ENCODE measurements at places on chromosomes 7 and 10.

DNA sequence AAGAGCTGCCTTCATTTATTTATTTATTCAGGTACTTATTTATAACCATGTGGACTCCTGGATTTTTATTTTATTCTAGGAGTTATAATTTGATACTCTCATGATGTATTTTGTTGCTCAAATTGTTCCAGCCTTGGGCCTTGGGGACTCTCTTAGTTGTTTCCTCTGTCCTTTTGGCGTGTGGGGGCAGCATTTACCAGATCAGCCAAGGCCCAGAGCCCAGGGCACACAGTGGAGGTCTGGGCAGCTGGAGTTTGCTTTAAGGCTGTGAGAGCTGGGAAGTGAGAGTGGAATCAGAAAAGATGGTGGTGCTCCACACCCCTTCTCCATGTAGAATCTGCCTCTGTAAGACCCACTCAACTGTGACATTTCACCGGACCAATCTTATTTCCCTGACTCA is 398.9 kb downstream of the RPS24 start:
- DNase-seq = no peak

DNA sequence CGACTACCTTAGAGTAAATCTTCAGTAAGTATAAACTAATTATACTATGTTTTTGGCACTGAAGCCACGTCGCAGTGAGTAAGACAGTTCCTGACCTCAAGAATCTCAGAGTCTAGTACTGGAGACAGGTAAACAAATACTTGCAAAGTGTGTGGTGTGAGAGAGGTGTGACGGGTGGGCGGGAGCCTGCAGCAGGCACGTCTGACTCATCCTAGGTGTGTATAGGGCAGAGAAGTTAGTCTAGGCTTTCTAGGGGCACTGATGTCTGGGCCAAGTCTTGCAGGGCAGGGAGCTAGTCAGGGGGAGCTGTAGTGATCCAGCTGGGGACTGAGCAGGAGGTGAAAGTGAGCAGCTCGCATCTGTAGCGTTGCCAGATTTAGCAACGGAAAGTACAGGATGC is 35.9 kb upstream of the SFTPD start:
- DNase-seq = no peak

- no peak for DNase-seq
These were observed 172.1 kb downstream of the CYP26A1 start for GRCh38 chr10:93245779-93246178.

GRCh38 chr10:30185916-30186315 is 126.5 kb upstream of the JCAD start:
- DNase-seq = no peak

GRCh38 chr7:2613931-2614600 is 17.7 kb upstream of the TTYH3 start:
- DNase-seq = no peak

DNA sequence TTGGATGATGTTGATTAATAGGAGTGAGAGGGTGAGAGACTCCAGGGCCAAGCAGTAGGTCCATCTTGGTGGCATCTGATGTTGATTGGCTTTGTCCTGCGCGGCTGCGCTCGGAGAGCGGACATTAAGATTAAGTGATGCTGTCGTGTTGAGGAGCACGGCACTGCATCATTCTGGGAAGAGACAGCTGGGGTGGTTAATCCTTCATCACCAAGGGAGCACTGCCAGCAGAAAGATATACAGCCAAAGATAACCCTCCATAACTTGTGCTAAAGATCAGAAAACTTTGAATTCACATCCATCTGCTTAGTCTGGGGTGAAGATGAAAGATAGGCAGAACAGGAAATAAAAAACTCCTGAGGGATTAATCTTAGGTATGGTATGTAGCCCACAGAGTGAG is 208.3 kb downstream of the LRMDA start:
- DNase-seq = no peak

DNA sequence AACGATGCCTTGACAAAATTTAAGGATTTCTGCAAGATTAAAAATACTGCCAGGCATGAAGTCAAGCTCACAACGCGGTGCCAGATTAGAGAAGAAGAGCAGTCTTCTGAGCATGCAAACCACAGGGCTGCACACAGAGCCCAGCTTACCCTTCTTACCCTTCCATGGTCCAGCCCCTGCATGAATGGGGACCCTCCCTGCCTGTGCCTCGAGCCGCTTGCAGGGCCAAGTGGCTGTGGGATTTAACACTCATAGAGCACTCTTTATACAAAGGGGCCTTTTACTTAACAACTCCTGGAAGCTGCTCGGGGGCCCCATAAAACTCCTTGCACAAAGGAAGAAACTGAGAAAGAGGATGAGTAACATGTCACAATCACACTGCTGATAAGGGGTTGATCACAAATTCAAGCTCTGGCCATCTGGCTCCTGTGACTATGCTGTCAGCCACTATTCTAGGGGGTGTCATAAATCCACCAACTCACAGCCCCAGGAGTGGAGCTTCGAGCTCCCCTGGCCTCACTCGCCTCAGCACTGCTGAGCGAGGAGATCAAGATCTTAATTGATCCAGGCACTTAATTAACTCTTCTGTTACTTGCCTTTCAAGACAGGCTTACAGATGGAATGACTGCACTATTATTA is 514.8 kb downstream of the TNS3 start:
- no peak for DNase-seq

DNA sequence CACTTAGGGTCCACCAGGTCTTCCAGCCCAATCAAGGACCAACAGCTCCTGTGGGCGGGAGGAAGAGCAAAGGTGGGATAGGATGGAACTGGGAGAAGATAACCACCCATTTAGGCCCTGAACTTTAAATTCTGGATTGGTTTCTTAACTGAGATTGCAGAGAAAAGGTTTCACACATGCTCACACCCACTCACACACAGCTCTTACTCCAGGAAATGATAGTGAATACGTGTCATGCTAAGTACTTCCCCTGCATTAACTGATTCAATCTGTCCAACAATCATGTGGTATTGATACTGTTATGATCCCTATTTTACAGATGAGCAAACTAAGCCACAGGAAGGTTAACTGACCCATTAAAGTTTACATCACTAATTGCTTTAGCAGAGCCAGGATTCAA is 4.6 kb upstream of the CYP3A4 start:
- DNase-seq = no peak

DNA sequence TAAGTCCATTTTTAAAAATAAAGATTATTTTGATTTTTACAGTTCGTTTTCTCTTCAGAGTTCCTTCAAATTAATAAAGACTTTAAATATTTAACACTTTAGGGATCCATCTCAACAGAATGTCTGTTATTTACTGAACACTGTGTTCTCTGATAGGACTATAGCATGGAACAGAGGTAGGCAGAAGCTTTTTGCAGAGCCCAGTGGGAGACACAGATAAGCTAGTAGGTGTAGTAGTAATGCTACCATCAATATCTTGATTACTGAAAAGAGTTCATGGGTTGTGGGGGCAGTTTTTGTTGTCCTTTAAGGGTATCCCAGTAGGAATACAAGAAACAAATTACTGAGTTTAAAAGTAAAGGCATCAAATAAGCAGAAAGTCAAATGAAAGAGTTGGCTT is 140.5 kb downstream of the HBP1 start:
- DNase-seq = no peak

DNA sequence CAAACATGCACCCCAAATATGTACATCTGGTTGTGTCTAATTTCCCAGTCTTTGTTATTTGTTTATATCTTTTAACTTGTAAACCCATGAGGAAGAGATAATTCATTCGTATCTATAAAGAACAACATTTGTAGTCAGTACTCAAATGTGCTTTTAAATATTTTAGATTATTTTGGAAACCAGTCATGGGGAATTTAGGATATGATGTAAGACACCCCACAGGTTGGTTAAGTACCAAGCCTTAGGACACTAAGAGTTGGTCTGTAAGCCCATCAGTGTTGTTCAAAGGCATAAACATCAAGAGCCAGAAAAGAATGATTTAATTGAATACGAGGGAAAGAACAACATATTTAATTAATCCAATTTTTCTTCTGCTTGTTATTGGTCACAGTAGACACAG is 421.1 kb upstream of the SEMA3C start:
- no peak for DNase-seq

GRCh38 chr10:26779176-26779860 is 81.4 kb downstream of the ABI1 start:
- no peak for DNase-seq

DNA sequence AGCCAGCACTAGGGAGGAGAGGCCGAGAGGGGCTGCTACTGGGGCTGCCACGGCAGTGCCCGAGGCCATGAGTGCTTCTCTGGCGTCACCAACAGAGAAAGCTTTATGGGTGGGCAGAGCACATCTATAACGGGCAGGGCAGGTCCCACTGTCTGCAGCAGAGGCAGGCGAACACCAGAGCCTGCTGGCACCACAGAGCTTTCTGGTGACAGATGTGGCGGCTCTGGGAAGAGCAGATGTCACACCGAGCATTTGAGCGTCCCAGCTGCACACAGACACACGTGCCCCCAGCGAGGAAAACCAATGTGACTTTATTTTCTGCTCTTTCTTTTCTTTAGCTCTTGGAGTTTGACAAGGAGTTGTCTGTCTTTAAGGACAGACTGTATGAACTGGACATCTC is 20.5 kb downstream of the NKX6-2 start:
- peak; percentile 52 for DNase-seq

- DNase-seq = no peak
These were observed 12.5 kb downstream of the PPIA start for GRCh38 chr7:44808914-44809393.

DNA sequence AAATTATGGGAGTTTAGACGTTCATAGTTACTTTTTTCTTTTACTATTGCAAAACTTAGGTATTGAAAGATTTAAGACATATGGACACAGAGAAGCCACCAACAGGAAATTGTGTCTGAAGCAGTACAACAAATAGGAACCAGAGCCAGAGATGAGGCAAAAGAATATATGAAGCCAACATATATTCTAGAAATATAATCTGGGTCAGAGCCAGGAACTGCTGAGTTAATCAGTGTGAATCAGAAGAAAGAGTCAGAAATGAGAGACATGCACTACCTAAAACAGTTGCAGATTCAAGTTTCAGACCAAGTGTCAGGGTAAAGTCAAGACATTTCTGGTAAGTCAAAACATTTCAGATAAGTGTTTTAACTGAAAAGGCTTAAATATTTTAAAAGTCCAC is 67.7 kb downstream of the DGKB start:
- no peak for DNase-seq

DNA sequence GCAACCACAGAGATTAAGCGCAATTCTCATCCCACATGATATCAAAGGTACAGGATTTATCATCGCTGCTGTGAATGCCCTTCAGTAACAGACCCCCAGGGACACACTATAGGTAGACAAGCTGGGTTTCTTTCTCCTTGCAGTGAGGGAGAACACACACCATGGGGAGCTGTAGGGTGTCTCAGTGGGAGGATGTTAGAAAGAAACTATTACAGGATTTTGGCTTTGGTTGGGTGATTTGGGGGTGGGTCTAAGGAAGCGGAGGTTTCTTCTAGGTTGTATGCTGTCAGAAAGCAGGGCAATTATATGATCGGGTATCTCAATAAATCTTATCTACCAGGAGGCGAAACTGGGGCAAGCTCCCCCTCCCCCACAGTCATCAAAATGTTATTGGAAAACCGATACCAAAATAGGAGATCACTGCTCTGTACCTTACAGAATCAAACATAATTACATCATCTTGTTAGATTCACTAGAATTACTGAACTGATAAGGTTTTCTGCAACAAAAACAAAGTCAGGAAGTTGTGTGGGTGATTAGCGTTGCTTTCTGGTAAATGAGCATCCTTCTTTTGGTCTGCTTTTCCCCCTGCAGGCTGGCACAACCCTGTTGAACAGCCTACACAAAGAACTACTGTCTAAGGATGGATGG is 209.7 kb downstream of the TEX36 start:
- DNase-seq = no peak

DNA sequence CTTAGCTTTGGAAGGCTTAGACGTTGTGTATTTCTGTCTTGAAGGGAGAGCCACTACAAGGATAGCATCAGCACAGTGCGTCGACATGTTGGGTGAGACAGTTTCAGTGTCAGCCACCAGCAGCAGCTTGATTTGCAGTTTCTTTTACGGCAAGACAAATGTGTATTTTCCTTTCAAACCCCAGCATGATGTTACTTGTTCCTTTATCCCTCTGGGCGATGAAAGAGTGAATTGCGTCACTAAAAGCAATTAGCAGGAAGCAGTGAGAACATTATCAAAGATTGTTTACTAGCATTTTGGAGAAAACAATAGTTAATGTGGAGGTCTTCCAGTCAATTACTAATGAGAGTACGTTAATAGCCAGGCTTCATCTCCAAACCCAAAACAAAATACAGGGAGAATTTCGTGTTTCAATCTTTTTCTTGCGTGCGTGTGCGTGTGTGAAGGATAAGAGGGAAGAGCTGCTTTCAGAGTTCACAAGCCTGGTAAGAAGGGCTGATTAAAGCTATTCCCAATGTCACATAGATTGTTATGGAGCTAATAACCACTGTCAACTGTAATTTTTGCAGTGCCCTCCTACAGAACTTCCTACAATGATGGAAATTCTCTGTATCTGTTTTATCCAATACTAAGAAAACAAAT is 157.1 kb upstream of the AOAH start:
- DNase-seq = no peak

DNA sequence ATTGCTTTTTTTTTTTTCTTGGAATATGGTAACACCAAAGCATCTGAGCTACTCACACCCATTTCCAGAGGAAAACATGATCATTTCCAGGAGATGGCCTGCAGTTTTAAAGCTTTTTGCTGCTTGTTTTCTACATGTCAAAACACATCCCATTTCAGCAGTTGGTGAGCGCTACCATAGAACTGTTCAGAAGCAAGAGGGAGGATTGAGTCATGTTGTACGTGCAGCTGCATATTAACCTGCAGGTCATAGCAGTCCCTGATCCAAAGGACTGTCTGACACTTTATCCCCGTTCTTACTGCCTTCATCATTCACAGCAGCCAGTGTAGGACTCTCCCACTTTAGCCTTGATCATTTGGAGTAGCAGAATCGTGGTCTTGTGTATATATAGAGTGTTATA is 124.6 kb downstream of the AUTS2 start:
- DNase-seq = no peak

DNA sequence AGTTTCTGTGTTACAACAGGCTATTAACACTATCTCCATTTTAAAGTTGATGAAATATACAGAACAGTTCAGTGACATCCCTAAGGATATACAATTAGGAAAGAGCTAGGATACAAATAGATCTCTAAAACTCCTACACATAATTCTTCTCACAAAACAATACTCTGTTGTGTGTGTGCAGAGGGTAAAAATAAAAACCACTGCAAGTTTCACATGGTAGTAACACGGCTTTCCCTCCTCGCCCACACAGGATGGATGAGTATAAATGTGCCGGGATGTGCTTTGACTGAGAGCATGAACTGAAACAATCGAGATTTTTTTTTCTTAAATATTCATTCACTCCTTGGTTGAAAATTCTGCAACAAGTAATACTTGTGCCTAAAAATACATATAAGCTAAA is 131.5 kb upstream of the C1QL3 start:
- no peak for DNase-seq

- DNase-seq = no peak
These were observed 37.1 kb upstream of the COMTD1 start for GRCh38 chr10:75272896-75273295.

DNA sequence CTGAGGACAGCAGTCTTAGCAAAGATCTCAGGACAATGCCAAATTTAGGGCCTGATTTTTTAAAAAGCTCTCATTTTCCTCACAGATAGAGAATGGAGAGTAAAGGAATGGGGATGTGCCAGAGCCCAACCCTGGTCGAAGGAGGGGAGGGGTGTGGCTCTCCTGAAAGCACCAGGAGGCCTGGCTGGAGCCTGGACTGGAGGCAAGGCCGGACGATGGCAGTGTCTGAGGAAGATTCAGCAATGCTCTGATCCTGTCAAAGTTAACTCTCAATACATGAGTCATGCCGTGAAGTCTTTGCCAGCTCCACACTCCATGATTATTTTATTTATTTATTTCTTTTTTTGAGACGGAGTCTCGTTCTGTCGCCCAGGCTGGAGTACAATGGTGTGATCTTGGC is 108.3 kb downstream of the UPF2 start:
- no peak for DNase-seq

GRCh38 chr10:30840395-30841050 is 191.1 kb downstream of the ZNF438 start:
- DNase-seq = no peak

Measured in posterior cingulate gyrus (tissue), 11 donors.